Ascending aorta (tissue), 2 donors: ENCODE measurements at places on chromosomes 12 and 14. TPM values are rescaled to one million over a fixed set of nuclear protein-coding genes. Genes with fewer than 3 reads are reported as not detected.

- no peak for DNase-seq
These were observed 2.6 kb downstream of the GPR68 start for GRCh38 chr14:91241863-91242262.

- DNase-seq = peak; percentile 28
These were observed 49.1 kb upstream of the MEG3 start for GRCh38 chr14:100776681-100777365.

GRCh38 chr14:79117561-79117960 lies 947.4 kb downstream of the NRXN3 start:
- no peak for DNase-seq

DNA sequence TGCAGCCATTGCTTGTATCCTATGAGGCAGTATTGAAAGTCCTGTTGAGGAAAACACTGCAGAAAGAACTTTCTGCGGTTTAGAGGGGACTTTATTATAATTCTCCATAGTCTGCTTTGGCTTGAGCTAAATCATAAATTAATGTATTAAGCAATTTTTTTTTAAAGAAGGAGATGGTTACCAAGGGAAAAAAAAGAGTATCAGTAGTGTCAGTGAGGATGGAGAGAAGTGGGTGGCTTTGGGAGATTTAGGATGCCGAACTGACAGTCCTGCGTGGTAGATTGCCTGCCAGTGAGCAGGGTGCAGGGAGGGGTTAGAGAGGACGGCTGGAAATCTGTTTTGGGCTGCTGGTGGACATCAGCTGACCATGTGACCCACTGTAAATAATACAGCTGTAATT lies 96.8 kb downstream of the MYRFL start:
- DNase-seq = no peak

Gene LRRC10
- not detected for total RNA-seq
